ENCODE measurements at places on chromosomes 12 and 14. TPM values are rescaled to one million over a fixed set of nuclear protein-coding genes. Genes with fewer than 3 reads are reported as not detected.

DNA sequence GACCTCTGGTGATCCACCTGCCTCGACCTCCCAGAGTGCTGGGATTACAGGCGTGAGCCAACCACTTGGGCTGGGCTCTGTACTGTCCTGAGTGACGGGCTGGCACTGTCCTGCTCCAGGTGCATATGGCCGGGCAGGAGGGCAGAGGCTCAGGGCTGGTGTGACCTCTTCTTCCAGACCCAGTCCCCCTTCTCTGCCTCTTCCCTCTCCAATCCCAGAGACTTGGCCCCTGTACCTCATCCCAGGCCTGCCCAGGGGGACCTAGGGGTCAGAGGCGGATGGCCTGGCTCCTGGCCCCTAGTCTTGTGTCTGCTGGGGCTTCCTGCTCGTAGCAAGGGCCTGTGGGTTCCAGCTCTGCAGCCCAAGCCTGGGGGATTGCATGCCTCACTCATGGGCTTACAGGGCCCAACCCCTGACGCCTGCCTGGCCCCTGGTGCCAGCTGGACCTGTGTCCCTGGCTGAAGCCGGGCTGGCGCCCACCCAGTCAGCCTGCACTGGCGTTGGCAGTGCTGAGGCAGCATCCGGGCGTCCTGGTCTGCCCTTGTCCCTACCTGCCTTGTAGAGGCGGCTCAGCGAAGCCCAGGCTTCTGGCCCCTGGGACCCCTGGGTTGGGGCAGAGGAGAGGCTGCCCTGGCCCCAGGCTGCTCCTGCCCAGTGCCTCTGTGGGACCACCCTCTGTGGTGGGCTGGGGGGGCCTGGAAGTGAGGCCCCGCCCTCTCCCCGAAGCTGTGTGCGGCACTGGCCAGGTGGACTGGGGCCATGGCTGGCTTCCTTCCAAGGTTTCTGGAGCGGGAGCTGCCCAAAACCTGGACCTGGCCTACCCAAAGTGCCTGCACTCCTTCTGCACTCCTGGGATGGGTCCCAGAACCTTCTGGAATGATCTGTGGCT is 4.3 kb downstream of the TEDC1 start:
- peaks cover 13% of the 10 kb centered on the region for H3K36me3 ChIP-seq
- no peak for DNase-seq
- H3K27ac ChIP-seq = no peak overlapping the region
- no peak overlapping the region for H3K4me3 ChIP-seq
- H3K4me1 ChIP-seq = peaks cover 13% of the 10 kb centered on the region

- H3K36me3 ChIP-seq = no peaks in the 10 kb centered on the region
- no peak overlapping the region for H3K4me3 ChIP-seq
- no peaks in the 10 kb centered on the region for H3K27me3 ChIP-seq
- no peak overlapping the region for H3K27ac ChIP-seq
These were observed 15.8 kb downstream of the VDR start for GRCh38 chr12:47889040-47889439.

DNA sequence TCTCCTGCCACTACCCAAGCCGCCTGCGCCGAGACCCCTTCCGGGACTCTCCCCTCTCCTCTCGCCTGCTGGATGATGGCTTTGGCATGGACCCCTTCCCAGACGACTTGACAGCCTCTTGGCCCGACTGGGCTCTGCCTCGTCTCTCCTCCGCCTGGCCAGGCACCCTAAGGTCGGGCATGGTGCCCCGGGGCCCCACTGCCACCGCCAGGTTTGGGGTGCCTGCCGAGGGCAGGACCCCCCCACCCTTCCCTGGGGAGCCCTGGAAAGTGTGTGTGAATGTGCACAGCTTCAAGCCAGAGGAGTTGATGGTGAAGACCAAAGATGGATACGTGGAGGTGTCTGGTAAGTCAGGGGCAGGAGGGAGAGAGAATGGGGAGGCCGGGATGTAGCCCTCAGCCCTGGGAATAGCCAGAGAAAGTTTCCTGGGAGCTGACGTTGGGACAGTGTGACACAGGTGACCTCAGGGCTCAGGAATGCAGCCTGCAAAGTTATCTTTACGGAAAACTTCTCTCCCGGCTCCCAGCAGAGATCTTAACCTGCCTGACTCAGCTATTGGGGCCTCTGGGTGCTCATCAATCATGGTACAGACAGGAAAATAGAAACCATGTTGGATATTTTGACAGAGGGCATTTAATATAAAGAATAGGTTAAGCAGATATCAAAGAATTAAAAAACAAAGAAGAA is 747 bp downstream of the HSPB8 start:
- no peak for DNase-seq
- H3K4me3 ChIP-seq = no peak overlapping the region
- H3K36me3 ChIP-seq = no peaks in the 10 kb centered on the region

GRCh38 chr14:53237488-53237887 is 84.4 kb upstream of the DDHD1 start:
- H3K27me3 ChIP-seq = no peaks in the 10 kb centered on the region
- no peaks in the 10 kb centered on the region for H3K4me1 ChIP-seq

DNA sequence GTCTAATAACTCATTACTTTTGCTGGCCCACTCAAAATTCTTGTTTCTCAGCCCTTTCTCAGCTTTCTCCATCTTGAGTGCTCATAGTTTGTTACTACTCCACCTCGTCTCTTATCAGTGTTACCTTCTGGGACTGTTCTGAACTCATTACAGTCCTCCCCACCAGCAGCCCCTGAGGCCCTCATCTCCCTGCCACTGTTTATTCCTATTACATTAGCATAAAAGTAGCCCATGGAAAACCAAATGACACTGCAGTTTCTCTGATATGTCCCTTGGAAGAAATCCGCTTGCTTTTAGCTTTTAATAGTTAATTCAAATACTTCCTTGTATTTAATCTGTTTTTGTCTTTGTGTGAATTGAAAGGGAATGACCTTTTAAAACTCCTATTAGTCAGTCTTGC is 7.6 kb downstream of the AKAP6 start:
- H3K27ac ChIP-seq = no peak overlapping the region
- no peak for DNase-seq
- no peaks in the 10 kb centered on the region for H3K27me3 ChIP-seq
- H3K4me1 ChIP-seq = no peaks in the 10 kb centered on the region

DNA sequence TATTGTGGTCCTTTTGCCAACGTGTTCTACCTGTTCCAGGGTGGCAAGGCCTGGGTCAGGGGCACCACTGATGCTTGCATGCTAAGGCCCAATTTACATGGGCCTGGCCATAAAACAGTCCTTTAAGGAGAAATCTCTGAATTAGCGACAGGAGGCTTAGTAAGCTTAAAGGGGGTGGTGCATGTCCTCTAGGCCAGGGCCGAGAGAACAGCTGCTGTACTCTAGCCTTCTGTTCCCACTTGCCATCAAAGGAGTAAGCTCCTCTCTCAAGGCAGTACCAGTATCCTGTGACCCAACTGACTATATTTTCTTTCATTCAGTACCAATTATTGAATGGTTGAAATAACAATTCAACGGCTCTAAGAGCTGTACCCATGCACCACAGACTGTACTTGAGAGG is 67.7 kb upstream of the ZDHHC17 start:
- no peaks in the 10 kb centered on the region for H3K4me1 ChIP-seq
- no peak for DNase-seq
- no peak overlapping the region for H3K27ac ChIP-seq
- H3K36me3 ChIP-seq = no peaks in the 10 kb centered on the region
- H3K4me3 ChIP-seq = no peak overlapping the region

GRCh38 chr12:124478985-124479645 is 88.3 kb downstream of the NCOR2 start:
- H3K4me1 ChIP-seq = peaks cover 24% of the 10 kb centered on the region
- H3K36me3 ChIP-seq = peaks cover 22% of the 10 kb centered on the region
- H3K27me3 ChIP-seq = no peaks in the 10 kb centered on the region
- DNase-seq = no peak
- H3K4me3 ChIP-seq = no peak overlapping the region
- H3K27ac ChIP-seq = no peak overlapping the region

- H3K27ac ChIP-seq = no peak overlapping the region
- no peaks in the 10 kb centered on the region for H3K27me3 ChIP-seq
- no peak overlapping the region for H3K4me3 ChIP-seq
- H3K4me1 ChIP-seq = no peaks in the 10 kb centered on the region
These were observed 10.0 kb downstream of the UBE3B start for GRCh38 chr12:109487181-109488050.

DNA sequence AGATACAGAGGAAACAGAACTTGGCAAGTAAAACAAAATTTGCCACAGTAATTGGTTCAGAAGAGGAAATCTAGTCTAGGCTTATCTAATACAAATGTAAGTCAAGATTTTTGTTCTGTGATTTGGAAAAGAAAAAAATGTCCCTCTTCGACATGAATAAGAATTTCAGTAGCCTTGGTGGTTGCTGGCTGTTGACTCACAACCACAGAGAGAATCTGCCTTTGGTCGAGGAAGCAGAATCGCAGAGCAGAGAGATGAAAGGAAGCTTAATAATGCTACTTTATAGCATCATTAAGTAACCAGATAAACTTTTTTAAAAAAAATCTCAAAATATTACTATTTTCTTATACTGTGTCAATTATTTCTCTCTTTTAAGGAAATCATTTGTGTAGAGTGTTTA is 1096.6 kb downstream of the FLRT2 start:
- no peak overlapping the region for H3K27ac ChIP-seq
- no peaks in the 10 kb centered on the region for H3K27me3 ChIP-seq
- no peak for DNase-seq
- H3K4me3 ChIP-seq = no peak overlapping the region
- no peaks in the 10 kb centered on the region for H3K36me3 ChIP-seq

- H3K27me3 ChIP-seq = no peaks in the 10 kb centered on the region
- peaks cover 28% of the 10 kb centered on the region for H3K4me1 ChIP-seq
- DNase-seq = no peak
- H3K4me3 ChIP-seq = no peak overlapping the region
- no peak overlapping the region for H3K27ac ChIP-seq
- peaks cover 75% of the 10 kb centered on the region for H3K36me3 ChIP-seq
These were observed 5.3 kb downstream of the SPRYD3 start for GRCh38 chr12:53073881-53074280.

DNA sequence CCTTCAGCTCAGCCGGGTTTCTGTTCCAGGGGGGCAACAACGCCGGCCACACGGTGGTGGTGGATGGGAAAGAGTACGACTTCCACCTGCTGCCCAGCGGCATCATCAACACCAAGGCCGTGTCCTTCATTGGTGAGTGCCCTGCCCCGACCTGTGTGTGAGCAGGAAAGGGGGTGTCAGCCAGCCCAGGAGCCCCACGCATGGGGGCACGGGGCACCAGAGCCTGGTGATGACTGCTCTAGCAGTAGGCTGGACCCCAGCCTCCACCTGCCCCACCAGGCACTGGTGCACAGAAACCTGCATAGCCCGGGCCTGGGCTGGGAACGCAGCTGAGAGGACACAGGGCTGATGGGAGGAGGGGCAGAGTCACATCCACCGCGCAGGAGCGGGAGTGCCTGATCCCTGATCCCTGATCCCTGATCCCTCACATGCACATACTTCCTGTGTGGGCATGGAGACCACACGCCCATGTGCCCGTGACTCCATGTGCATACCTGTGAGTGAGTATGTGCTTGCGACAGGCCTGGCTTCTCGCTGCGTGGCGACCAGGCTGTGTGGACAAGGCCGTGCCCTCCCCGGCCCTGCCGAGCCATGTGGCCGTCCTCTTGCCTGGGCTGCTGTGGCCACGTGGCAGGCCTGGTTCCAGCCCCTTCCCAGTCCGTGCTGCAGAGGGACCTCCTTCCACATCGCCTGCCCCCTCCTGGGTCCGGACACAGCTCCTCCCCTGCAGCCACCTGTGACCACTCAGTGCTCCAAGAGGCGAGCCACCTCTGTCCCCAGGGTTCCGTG is 11.2 kb downstream of the ADSS1 start:
- no peaks in the 10 kb centered on the region for H3K27me3 ChIP-seq
- no peaks in the 10 kb centered on the region for H3K36me3 ChIP-seq
- DNase-seq = no peak
- H3K27ac ChIP-seq = no peak overlapping the region
- no peak overlapping the region for H3K4me3 ChIP-seq
- H3K4me1 ChIP-seq = no peaks in the 10 kb centered on the region

GRCh38 chr12:26609986-26610385 is 223.0 kb downstream of the ITPR2 start:
- H3K4me1 ChIP-seq = no peaks in the 10 kb centered on the region
- no peak for DNase-seq
- no peaks in the 10 kb centered on the region for H3K27me3 ChIP-seq
- H3K4me3 ChIP-seq = no peak overlapping the region

GRCh38 chr12:77003914-77004313 is 61.5 kb downstream of the E2F7 start:
- H3K4me1 ChIP-seq = no peaks in the 10 kb centered on the region
- H3K36me3 ChIP-seq = no peaks in the 10 kb centered on the region
- H3K27ac ChIP-seq = no peak overlapping the region
- H3K27me3 ChIP-seq = peaks cover 3% of the 10 kb centered on the region
- H3K4me3 ChIP-seq = no peak overlapping the region
- DNase-seq = no peak

DNA sequence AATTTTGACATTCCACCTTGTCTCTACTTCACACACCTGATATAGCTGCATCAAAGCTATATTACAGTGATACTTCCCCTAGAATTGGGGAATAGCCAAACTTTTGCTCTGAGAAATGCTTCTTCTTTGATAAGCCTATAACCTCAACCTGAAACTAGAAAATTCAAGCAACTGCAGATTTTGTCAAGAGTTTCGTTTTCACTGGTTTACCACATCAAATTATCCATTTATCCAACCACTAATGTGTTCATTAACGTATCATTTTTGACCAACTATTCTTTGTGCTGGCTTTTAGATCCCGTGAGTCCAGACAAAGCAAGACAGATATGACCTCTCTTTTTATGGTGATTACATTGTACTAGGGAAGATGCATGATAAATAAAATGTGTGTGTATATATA is 13.5 kb upstream of the TAS2R46 start:
- no peak for DNase-seq
- no peak overlapping the region for H3K27ac ChIP-seq
- H3K36me3 ChIP-seq = no peaks in the 10 kb centered on the region
- no peaks in the 10 kb centered on the region for H3K4me1 ChIP-seq
- H3K27me3 ChIP-seq = no peaks in the 10 kb centered on the region

GRCh38 chr12:4242595-4242994 is 31.0 kb upstream of the CCND2 start:
- DNase-seq = no peak
- H3K27me3 ChIP-seq = peaks cover 2% of the 10 kb centered on the region
- H3K36me3 ChIP-seq = no peaks in the 10 kb centered on the region
- peaks cover 11% of the 10 kb centered on the region for H3K4me1 ChIP-seq
- H3K27ac ChIP-seq = no peak overlapping the region

GRCh38 chr14:74133833-74134481 is 49.2 kb downstream of the LIN52 start:
- H3K27me3 ChIP-seq = no peaks in the 10 kb centered on the region
- no peak overlapping the region for H3K4me3 ChIP-seq
- no peak overlapping the region for H3K27ac ChIP-seq
- H3K36me3 ChIP-seq = no peaks in the 10 kb centered on the region

- H3K27me3 ChIP-seq = no peaks in the 10 kb centered on the region
- no peak overlapping the region for H3K4me3 ChIP-seq
- no peak overlapping the region for H3K27ac ChIP-seq
- H3K36me3 ChIP-seq = no peaks in the 10 kb centered on the region
These were observed 41.7 kb downstream of the PPP1R13B start for GRCh38 chr14:103805708-103806107.

- H3K4me1 ChIP-seq = no peaks in the 10 kb centered on the region
- H3K27me3 ChIP-seq = peaks cover 3% of the 10 kb centered on the region
- no peak overlapping the region for H3K4me3 ChIP-seq
- H3K27ac ChIP-seq = no peak overlapping the region
- no peaks in the 10 kb centered on the region for H3K36me3 ChIP-seq
These were observed 813.0 kb downstream of the NRXN3 start for GRCh38 chr14:78983126-78983525.

Gene SLC7A8
- total RNA-seq = 0.73 TPM

Gene C14orf39
- total RNA-seq = not detected

Gene GALNT6
- total RNA-seq = 13.7 TPM

Gene YLPM1
- 87.2 TPM for total RNA-seq

Gene ZFHX2
- 0.22 TPM for total RNA-seq

Gene ORMDL2
- 13.0 TPM for total RNA-seq

Gene NINJ2
- total RNA-seq = 1.1 TPM

Gene SMOC1
- total RNA-seq = not detected

Gene PIANP
- total RNA-seq = 0.99 TPM

Gene MAGOHB
- total RNA-seq = 7.7 TPM

Gene PSME1
- total RNA-seq = 171 TPM

All from CD4-positive, alpha-beta T cell (primary cell).